ENCODE measurements at places on chromosomes 5 and 9.

DNA sequence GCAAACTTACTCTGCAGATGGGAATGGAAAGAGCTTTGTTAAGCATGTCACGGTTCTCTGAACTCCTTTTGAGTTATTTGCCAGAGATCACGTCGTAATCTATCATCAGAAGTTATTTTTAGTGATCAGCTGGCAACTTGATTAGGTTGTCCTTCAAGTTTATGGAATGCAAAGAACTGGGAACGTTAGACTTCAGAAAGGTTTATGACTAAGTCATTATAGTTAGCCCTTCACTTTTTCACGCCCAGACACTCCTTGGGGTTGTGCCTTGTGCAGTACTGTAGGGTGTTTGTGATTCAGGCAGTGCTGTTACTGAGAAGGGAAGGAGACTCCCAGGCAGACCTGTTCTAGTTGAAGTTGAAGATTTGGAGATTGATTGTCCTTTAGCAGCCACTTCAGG lies 26.8 kb upstream of the PHF2 start:
- DNase-seq, result no peak

- DNase-seq, result no peak
These were observed 141.3 kb downstream of the PSAT1 start for GRCh38 chr9:78438211-78438610.

GRCh38 chr9:33524306-33524947 lies 376 bp downstream of the ANKRD18B start:
- DNase-seq, result no peak

GRCh38 chr9:129459547-129460322 lies 161.2 kb downstream of the C9orf50 start:
- DNase-seq, result no peak

DNA sequence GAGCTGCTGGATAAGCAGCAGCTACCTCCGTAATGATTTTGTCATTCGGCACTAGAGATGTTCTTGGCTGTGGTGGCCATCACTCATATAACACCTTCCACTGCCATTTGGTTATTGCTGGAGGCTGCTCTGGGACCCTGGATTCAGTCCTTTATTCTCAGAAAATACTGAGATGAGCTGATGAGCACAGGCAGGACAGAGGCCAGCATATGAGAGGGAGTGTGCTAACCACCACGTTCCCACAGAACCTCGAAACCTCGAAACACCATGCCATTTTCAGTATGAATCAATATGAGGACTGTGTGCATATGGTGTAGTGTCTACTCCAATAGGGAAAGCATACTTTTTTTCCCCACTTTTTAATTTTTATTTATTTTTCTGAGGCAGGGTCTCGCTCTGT lies 56.6 kb downstream of the ADAM19 start:
- no peak for DNase-seq

- peak; percentile 98 for DNase-seq
These were observed at the start of gene SLC2A8 for GRCh38 chr9:127396808-127397645. Gene SLC2A8, plus strand, starts transcription at chr9:127397169. Its CDS starts 62 bp downstream, at chr9:127397231.

GRCh38 chr5:73735032-73735734 lies 109.2 kb downstream of the ARHGEF28 start:
- no peak for DNase-seq

- DNase-seq, result no peak
These were observed 209.1 kb downstream of the TMEM232 start for GRCh38 chr5:110517396-110517795.

GRCh38 chr5:181188700-181189362 lies 16.2 kb downstream of the TRIM7 start:
- peak; percentile 81 for DNase-seq

- no peak for DNase-seq
These were observed 208.8 kb downstream of the DAB2IP start for GRCh38 chr9:121860213-121860612.

DNA sequence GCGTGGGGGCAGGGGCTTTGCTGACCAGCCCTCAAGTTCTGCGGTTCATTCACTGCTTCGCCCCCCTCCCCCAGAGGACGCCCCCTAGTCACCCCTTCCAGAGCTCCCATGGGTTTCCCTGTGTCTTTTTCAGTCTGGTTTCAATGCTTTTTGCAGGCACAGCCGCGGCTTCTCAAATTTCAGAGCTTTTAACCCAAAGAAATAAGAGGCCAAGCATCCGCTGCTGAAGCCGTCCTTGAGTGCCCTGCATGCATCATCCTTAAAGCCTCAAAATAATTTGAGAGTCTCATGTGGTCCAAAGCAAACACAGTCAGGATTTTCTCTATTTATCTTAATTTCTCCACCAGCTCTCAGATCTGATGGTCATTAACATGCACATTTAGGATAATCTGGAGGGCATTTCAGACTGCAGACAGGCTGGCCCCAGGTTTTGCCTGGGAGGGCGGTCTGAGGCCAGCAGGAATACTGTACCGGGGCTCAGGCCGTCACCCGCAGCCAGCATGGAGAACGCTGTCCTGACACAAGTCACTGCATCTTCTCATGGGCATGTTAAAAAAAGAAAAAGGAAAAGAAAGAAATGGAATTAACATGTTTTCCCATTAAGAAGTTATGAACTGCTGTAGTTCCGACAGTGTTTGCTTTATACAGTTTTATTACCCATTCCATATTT lies 420.8 kb upstream of the IRX4 start:
- DNase-seq, result no peak

GRCh38 chr9:127741831-127742434 lies 6.8 kb upstream of the TOR2A start:
- DNase-seq, result no peak
